ENCODE measurements at places on chromosomes 2 and 18.

DNA sequence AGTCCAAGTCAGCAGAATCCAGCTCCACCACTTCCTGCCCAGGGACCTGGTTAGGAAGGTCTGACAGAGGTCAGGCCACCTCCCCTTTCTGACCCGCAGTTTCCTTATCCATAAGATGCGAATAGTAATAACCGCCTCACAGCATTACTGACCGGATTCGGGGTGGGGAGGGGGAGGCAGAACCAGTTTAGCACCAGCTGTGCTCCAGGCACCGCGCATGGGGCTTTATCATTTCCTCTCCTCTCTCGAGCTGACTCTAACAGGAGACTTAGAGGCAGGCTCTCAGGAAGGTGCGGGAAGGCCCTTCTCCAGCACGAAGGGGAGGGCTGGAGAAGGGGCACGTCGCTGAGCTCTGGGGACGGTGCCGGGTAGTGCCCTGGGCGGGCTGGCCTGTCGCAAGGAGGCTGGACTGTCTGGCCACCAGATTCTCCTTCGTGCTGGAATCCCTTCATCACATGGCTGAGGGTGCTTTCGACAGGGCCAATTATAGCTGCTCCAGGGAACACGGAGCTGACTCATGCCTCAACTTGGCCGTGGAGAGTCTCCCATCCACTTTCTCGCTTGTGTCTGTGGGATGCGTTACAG, 5.7 kb downstream of the EHD3 start:
- DNase-seq, result no peak

GRCh38 chr2:60780721-60781120, 24.7 kb downstream of the PAPOLG start:
- no peak for DNase-seq

- no peak for DNase-seq
Observed at GRCh38 chr18:23977103-23977502, 37.5 kb upstream of the TTC39C start.

DNA sequence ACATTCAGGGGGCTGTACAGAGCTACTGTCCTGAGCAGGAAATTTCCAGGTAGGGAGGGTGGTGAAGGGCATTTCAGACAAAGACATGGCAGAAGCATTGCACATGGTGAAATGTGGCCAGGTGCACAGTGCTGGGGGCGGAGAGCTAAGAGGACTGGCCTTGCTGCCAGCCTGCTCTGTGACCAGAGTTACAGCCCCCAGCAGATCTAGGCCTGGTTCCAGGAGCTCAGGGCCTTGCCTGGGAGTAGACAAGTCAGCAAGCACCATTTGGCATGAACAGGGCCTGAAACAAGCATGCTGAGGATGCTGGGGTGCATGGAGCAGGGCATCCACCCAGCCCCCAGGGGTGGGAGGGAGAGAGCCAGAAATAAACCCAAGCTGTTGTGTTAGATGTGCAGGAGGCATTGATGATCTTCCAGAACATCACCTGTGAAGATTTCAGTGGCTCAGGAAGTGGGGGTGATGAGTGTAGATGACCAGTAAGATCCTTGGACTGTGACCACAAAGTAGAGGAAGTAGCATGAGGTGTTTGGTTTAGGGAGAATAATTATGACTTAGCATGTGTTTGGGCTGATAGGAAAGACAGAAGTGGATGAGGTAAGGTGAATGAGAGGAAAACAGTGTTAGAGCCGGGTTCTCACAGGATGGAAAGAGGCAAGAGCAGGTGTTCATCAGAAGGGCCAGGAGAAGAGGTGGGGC, 61.1 kb downstream of the COA5 start:
- no peak for DNase-seq

DNA sequence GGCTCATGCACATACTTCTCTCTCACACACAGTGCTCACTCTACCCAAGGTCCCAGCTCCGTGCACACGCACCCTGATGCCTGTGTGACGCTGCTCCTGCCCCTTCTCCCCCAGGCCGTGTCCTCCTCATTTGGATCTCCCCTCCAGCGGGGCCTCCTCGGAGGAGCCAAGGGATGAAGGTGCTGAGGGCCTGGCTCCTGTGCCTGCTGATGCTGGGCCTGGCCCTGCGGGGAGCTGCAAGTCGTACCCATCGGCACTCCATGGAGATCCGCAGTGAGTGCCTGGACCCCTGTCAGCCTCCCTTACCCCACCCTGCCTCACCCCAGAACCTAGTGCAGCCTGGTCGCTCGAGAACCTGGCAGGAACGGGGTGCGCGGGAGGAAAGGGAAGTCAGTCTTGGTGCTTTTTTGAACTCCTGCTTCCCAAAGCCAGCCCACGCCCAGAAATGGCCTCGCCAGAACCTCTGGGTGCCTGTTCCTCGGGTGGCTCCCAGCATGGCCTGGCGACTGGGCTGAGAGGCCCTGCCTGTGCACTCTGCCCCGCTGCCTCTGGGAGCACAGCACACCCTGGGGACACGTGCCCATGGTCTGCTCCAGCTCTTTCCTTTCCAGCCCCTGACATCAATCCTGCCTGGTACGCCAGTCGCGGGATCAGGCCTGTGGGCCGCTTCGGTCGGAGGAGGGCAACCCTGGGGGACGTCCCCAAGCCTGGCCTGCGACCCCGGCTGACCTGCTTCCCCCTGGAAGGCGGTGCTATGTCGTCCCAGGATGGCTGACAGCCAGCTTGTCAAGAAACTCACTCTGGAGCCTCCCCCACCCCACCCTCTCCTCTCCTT, at the start of gene PRLH:
Gene PRLH (plus strand): TSS at position 174 of the 835 bp plus-strand sequence. CDS start 0 bp downstream, at position 174.
- DNase-seq, result no peak

GRCh38 chr18:64331419-64331818, 182.5 kb upstream of the LINC00305 start:
- DNase-seq, result no peak

- DNase-seq, result no peak
Observed at GRCh38 chr2:98866033-98866432, 70.0 kb downstream of the CRACDL start.

GRCh38 chr2:237465515-237466148, 21.4 kb upstream of the MLPH start:
- peak; percentile 56 for DNase-seq

- DNase-seq, result peak; percentile 43
Observed at GRCh38 chr2:185738679-185739472, at the start of gene FSIP2. Gene FSIP2, plus strand, starts transcription at chr2:185738804. Its CDS starts 91 bp downstream, at chr2:185738895.

- DNase-seq, result no peak
Observed at GRCh38 chr18:62664414-62664813, 50.9 kb upstream of the PHLPP1 start.

GRCh38 chr2:100894105-100894795, 74.3 kb downstream of the NPAS2 start:
- no peak for DNase-seq

GRCh38 chr18:77032181-77032701, 100.3 kb downstream of the MBP start:
- DNase-seq, result no peak

All from amniotic stem cell (primary cell).